ENCODE measurements at places on chromosomes 2 and 18.

- peak; percentile 14 for DNase-seq
These were observed 79.1 kb upstream of the ZFP36L2 start for GRCh38 chr2:43305517-43305916.

DNA sequence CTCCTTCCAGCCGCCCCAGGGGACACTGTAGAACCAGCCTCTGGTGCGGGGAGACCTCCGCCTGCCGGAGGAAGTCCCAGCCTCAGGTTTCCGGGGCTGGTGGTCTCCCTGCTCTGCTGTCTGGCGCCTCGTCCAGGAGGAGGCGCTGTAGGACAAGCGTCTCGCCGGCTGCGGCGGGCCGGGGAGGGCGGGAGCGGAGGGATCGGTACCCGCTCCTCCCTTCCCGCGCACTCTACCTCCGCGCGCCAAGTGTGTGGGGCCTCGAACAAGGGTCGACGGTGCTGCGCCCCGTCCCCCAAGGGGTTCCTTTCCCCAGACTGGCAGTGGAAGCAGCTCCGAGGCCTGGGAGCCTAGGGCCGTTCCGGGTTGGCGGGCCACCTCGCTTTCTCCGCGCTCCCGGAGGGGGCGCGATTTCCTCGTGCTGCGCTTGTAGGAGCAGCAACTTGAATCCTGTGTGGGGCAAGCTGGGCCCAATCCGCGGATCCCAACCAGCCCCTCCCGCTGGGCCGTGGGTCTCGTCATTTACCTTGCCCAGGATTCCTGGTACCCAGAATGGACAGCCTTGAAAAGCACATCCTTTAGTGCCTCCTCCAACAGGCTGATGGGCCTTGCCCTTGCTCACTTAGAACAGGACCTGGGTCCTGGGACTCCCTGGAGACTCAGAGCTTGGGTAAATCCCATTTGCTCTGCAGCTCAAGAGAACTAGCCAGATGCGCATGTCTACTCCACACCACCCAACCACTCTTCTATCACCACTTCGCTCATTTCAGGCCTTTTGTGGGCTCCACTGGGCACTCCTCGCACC lies 10.6 kb upstream of the HOXD4 start:
- DNase-seq = peak; percentile 65

DNA sequence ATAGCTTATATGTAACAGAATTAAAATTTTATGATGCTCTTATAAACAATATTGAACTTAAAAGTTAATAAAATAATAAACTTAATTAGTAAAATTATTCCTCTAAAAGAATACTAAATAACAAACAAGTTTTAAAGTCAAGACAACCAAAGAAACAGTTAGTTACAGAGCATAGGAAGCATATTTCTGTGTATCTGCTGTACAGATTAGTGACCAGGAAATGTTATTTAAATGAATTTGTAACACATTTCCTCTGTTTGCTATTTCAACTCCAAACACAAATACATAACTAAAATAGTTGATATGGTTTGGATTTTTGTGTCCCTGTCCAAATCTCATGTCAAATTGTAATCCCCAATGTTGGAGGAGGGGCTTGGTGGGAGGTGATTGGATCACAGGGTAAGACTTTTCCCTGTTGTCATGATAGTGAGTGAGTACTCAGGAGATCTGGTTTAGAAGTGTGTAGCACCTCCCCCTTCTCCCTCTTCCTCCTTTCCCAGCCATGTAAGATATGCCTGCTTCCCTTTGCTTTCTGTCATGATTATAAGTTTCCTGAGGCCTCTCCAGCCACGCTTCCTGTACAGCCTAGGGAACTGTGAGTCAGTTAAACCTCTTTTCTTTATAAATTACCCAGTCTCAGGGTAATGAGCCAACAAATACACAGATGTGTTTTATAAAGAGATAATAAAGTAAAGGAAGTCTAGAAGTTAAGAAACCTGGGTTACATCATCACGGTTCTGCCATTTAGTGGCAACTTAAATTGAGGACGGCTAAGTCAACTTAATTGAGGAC lies 51.8 kb downstream of the ROCK2 start:
- DNase-seq = no peak

DNA sequence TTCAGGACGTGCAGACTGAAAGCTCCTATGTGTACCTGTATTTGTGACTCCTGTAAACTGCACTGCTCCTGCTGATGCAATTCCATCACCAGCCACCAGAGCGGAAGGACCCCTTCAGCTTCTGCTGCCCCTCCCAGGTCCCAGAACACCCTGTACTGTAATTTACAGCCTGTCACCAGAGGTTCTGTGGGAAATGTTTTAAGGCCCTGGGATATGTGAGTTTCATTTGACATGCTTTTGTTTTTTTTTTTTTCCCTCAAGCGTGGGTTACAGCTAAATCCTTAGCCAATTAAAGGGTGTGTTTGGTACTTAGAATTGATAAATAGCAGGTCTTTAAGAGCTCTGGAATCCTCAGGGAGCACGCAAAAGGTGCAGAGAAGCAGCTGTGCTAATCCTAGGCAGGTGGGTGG lies 79.4 kb downstream of the KCTD1 start:
- no peak for DNase-seq

- DNase-seq = no peak
These were observed 150.5 kb downstream of the EN1 start for GRCh38 chr2:118696786-118697465.

- DNase-seq = no peak
These were observed 284.7 kb downstream of the LRRTM1 start for GRCh38 chr2:80019571-80020460.

GRCh38 chr2:85453571-85453970 lies 35.1 kb downstream of the SH2D6 start:
- no peak for DNase-seq

GRCh38 chr2:176118601-176119339 lies 2.2 kb downstream of the HOXD10 start:
- DNase-seq = no peak

GRCh38 chr2:208620487-208620978 lies 213.9 kb downstream of the PTH2R start:
- DNase-seq = no peak

GRCh38 chr2:240390091-240391073 lies 45.1 kb upstream of the GPC1 start:
- no peak for DNase-seq

Measured in CD4-positive, alpha-beta T cell treated with Interleukin-10 for 1 hour (primary cell).